ENCODE measurements at places on chromosomes 16 and 17.

GRCh38 chr16:75065521-75066149, 50.9 kb downstream of the LDHD start:
- no peak for DNase-seq

GRCh38 chr16:52209227-52209626, 337.7 kb downstream of the TOX3 start:
- DNase-seq: no peak

DNA sequence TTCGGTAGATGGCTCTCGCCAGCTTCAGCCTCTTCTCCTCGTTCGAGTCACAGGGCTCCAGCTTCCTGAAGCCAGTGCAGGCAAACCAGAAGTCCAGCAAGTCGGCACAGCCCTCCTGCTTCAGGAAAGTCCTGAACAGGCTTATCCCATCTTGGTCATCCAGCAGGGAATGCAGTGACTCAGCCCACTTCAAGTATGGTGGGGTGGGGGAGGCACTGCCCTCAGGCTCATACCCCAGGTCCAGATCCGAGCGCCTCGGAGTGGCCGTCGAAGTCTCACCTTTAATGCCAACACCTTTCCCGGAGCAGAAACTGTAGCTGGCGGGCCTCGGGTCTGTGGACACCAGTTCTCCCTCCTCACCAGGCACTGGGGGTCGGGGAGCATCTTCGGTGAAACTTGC, 5.9 kb downstream of the AXIN1 start:
- peak; percentile 17 for DNase-seq

GRCh38 chr16:67544329-67544841, 15.8 kb downstream of the RIPOR1 start:
- DNase-seq: no peak

GRCh38 chr16:54116124-54116655, 170.4 kb downstream of the IRX3 start:
- no peak for DNase-seq

DNA sequence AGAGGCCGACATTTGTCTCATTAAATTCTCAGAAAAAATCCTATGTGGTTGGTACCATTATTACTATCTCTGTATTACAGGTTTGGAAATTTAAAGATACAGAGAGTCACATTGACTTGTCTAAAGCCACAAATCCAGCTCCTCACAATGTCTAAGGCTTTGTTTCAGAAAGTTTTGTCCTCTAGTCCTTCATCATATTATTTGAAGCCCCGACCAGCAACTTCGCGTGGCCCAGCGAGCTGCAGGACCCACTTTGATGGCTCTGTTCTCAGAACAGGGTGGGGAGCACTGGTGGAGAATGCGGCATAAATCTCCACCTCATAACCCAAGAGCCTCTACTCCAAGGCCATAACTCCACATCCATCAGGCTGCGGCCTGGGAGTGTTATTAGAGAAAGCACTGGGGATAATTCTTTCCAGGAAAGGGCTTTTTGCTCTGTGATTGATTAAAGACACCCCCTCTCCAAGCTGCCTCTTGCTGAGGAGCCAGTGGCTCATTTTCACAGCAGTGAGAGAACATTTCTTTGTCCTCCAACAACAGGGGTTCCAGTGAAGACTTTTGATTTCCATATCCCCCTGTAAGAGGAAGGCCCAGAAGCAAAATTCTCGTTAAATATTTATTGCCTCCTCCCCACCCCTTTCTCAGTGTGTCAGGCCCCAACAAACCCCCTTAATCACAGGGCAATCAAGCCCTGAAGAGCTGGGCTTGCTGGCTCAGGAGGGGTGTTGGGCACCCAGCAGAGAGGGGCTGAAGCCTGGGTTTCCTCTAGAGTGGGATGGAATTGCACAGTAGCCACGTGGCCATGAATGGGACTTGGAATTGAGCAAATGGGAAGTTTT, 113.7 kb upstream of the CDH11 start:
- no peak for DNase-seq

DNA sequence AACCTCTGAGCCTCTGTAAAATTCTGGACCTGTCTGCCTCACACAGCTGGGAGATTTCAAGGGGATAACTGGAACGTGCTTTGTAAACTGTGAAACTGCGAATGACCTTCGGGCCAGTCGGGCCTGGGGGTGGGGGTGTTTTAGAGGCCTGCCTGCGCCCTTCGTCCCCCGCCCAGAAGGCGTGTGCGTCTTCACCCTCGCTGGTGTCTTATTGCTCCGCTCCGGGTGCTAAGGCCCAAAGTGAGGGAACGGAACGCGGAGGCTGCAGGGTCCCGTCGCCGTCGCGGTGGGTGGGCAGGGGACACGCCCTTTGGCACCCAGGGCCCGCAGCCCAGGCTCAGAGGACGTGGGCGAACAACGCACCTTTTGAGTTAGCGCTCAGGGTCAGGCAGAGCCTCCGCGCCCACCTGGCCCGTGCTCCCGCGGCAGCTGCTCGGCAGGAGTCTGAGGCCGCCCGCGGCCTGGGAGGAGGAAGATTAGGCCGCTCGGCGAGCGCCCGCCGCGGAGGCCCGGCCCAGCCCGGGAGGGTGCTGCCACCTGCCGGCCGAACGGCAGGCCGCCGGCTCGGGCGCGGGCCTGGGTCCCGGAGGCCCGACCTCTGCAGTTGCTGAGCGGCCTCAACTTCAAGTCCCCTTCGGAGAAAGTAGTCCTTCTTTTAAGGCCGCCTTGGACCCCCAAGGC, 29.7 kb downstream of the DCAKD start:
- DNase-seq: peak; percentile 55
